ENCODE measurements at places on chromosomes 11 and 22. TPM values are rescaled to one million over a fixed set of nuclear protein-coding genes. Genes with fewer than 3 reads are reported as not detected.

- no peak for DNase-seq
These were observed 174.1 kb downstream of the INSC start for GRCh38 chr11:15288863-15289262.

DNA sequence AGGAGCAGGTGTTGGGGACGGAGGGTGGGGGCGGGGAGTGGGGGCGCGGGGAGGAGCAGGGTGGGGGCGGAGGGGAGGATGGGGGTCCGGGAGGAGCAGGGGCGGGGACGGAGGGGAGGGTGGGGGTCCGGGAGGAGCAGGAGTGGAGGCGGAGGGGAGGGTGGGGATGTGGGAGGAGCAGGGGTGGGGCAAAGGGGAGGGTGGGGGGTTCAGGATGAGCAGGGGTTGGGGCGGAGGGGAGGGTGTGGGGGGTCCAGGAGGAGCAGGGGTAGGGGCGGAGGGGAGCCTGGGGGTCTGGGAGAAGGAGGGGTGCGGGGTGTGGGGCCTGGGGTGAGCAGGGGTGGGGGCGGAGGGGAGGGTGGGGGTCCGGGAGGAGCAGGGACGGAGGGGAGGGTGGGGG lies 17.1 kb downstream of the CRELD2 start:
- DNase-seq: no peak

- DNase-seq: no peak
These were observed 24.0 kb downstream of the KCNJ5 start for GRCh38 chr11:128915149-128915521.

GRCh38 chr11:65654375-65655349 lies 8.1 kb downstream of the RELA start:
- DNase-seq: no peak

- DNase-seq: no peak
These were observed 6.9 kb upstream of the SORL1 start for GRCh38 chr11:121445071-121445768.

Gene CHRNA10
- total RNA-seq: 1.5 TPM

Measured in activated naive CD8-positive, alpha-beta T cell treated with anti-CD3 and anti-CD28 coated beads for 36 hours (primary cell).